Gastroesophageal sphincter (tissue), 4 donors: ENCODE measurements at places on chromosomes 6 and 20. TPM values are rescaled to one million over a fixed set of nuclear protein-coding genes. Genes with fewer than 3 reads are reported as not detected.

DNA sequence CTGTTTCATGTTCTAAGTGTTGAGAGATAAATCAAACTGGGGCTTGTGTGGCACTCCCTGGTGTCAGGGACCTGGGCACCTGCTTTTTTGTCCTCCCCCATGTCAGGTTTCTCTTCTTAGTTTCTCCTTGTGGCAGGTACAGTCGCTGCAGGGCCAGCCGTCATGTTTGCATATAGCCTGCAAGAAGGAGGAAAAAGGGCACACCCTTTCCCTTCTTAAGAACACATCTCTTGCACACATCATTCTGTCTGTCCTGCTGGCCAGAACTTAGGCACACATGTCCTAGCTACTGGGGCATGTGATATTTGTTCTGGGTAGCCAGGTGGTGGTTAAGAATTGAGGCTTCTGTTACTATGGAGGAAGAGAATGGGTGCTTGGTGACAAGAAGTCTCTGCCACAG lies 27.9 kb downstream of the CDC5L start:
- ATAC-seq, result no peak

GRCh38 chr6:154284313-154284853 lies 72.2 kb downstream of the IPCEF1 start:
- no peak for ATAC-seq

- ATAC-seq, result no peak
Measured at GRCh38 chr20:1301031-1301529, 27.9 kb downstream of the SDCBP2 start.

- ATAC-seq, result no peak
Measured at GRCh38 chr6:163159110-163159509, 255.4 kb upstream of the QKI start.

Gene COX4I2
- 40.9 TPM for total RNA-seq

DNA sequence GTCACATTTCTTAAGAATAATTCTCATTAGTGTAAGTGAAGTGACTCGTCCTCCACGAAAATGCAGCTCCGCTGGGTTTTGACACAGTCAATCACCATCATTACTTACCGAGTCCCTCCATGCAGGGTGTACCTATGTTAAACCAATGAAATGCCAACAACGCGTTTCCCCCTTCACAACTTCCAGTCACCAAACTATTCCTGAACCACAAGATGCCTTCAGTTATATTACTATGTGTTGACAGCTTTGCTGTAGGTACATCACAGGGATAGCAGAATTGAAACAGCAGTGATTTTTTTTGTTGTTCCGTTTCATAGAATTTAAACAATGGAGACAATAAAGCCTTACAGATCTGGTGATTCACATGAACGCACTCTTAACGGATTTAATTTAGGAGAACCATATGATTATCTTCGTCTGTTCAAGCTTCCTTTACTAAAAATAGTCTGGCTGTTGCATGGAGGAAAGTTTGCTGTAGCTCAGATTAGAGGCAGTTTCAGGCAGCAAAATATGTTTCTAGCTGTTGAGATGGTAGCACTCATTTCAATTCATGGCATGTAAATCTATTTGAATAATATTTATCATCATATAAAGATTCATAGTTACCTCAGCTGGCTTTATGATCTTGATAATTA lies 652.8 kb downstream of the PRKN start:
- no peak for ATAC-seq

Gene NT5E
- 21.3 TPM for total RNA-seq

DNA sequence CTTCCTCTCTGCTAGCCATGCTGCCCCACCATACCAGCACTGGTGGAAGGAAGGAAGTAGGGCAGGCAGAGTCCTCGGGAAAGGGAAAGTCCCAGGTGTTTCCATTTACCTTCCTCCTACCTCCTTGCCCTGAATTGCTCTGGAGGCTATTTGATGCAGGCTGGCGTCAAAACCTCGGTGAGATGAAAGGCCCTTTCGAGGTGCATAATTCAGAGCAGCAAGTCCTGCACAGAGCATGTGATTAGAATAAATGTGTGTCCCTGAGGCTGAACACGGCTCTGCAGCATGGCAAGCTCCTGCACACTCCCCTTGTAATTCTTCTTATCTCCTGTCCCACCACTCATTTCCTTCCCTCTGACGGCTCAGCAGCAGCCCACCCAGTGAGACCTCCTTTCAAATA lies 98.7 kb upstream of the LRFN2 start:
- no peak for ATAC-seq

GRCh38 chr6:163489584-163489983 lies 75.1 kb downstream of the QKI start:
- ATAC-seq, result no peak

DNA sequence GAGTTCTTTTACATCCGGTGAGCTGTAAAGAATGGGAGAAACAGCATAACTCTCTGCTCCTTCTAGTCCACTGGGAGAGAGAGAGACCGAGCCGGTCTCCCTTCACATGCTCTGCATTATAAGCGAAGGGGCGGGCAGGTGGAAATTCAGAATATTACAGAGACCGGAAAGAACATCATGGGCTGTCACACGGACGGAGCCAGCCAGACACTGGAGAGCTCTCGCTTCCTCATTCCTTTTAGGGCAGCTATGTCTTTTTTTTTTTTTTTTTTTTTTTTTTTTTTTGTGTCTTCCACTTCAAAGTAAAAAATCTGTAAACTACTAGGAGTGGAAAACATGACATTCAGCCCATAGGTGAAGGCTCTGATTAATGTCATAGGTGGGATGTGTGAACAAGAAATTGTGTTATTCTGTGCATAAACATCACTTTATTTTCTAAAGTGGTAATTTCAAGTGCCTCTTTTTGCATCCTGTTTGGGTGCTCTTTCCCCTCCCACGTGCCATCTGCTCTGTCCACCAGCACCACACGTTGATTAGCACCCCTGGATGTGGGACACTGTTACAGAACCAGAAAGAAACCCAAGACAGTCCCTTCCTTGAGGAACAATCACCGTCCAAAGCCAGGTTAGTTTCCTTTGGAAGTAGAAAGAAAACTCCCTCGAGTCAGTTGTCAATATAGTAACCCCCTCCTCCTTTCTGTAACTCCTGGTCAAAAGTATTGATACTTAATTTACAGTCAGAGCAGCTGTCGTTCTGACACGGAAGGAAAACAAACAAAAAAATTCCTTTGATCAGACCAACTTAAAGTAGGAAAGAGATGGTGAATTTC lies at the start of gene TAGAP:
Gene TAGAP, minus strand, starts transcription at position 93 of the 829 bp plus-strand sequence. CDS start 845 bp downstream, outside the sequence.
- ATAC-seq, result peak; percentile 70

DNA sequence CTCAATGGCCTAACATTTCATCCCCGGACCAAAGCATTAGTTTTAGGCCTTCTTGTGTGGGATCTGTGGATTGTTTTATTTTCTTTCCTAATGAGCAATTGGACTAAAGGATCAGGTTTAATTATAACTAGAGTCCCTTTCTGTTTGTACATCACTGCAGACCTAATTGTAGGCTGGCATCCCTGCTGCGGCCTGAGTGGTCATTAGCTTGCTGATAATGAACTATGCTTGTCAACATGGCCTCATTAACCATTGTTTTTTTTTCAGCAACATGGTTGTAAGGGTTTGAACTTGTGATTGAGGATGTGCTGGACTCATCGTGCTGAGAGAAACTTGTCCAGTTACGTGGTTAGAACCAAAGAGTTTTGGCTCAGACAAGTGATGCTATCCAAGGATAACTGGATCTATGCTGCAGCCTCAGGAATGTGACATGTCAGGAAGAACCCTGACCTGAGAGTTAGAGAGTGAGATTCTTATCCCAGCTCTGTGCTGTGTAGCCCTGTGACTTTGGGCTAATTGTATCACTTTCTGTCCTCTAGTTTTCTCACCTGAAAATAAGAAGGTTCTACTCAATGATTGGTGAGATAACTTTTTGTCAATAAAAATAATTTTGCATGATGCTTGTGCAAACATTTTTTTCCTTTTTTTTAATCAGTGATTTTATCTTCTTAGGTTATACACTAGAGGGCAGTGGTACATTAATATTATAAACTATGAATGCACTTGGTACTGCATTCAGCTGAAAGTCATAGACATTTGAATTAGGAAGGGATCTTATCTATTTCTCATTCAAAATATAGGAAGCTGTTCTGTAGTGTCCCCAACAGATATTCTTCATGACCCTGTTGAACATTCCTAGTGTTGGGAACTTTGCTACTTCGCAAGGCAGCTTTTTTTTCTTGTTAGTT lies 140.9 kb downstream of the RNF144B start:
- ATAC-seq, result no peak

Gene RNF217
- total RNA-seq, result 26.8 TPM

Gene MEI4
- 0.13 TPM for total RNA-seq

Gene ECT2L
- total RNA-seq, result 0.27 TPM

DNA sequence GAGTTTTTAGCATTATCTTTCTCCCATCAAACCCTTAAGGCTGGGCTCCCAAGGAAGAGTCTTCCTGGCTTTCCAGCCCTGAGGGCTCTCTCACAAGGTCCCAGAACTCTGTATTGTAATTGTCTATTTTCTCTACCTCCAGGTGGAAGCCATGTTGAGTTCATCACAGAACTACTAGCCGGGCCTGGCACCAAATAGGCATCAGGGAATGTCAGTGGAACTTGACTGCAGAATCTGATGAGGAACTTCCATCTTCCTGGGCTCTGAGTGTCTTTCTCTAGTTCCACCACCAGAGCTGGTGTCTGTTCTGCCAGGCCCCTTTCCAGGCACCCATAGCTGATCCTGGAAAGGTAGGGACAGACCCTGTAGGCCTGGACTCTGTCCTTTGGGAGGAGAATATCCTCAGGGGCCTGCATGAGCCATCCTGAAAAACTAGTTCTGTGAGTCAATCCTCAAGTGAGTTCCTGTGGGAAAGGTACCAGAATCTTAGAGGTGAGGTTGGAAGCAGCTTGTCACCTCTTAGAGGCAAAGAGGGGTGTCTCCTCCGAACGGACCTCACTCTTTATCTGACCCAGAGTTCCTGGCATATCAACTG lies 11.1 kb upstream of the TOP1 start:
- ATAC-seq, result no peak

- ATAC-seq, result no peak
Measured at GRCh38 chr6:84458271-84458670, 230.8 kb upstream of the CEP162 start.

Gene SDCBP2
- total RNA-seq, result 17.5 TPM

DNA sequence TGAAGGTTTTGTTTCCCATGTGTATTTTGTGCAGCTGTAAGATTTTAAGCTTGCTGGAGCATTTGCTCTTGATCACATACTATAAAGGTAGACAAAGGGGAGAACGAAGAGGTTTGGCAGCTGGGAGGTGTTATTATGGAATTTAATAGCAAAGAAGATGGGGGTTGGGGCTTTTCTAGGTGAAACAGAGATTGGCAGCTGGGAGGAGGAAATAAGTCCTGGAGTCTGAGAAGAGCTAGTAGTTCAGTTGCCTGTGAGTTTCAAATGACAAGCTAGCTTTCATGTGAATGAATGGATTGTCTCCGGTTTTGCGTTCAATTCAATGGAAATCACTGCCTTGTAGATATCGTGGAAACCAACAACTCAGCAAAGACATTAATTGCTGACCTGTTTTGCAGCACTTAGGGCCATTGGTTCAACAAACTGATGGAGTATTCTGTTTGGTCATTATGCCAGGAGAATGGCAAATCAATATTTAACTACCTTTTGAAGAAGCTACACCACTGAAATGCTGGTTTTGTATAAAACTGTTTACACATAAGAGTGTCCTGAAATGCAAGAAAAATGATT lies 38.1 kb upstream of the FLRT3 start:
- no peak for ATAC-seq
